Posterior cingulate gyrus (tissue), 11 donors: ENCODE measurements at places on chromosomes 11 and 22.

DNA sequence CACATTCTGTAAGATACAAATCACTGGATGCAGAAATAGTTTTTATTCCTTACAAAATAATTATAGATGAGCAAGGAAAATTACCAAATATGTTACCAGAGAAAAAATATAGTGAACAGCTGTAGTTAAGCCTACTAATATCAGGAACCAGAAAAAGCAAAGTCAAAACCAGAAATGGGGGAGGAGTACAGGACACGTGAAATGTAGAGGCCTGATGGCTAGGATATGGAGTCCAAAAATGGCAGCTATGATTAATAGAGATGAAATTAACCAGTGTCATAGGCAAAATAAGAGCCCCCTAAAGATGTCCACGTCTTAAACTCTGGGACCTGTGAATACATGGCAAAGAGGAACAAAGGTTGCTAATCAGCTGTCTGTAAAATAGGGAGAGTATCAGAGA, 34.1 kb downstream of the MRE11 start:
- DNase-seq, result no peak

DNA sequence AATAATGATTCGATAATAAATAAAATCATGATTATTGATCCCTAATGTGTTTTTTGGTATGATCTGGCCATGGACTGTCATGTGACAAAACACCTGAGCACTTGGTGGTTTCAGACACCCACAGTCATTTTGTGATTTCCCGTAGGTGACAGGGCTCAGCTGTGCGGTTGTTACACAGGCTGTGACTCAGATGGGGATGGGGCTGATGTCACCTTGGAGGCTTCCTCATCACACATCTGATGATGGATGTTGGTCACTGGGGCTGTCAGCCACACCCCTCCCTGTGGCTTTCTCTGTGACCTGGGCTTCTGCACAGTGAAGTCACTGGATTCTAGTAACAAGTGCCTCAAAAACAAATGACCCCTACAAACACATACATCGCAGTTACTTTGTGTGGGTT, 995.1 kb downstream of the BRD1 start:
- no peak for DNase-seq

GRCh38 chr22:19626666-19627065, 87.6 kb upstream of the SEPTIN5 start:
- peak; percentile 32 for DNase-seq

DNA sequence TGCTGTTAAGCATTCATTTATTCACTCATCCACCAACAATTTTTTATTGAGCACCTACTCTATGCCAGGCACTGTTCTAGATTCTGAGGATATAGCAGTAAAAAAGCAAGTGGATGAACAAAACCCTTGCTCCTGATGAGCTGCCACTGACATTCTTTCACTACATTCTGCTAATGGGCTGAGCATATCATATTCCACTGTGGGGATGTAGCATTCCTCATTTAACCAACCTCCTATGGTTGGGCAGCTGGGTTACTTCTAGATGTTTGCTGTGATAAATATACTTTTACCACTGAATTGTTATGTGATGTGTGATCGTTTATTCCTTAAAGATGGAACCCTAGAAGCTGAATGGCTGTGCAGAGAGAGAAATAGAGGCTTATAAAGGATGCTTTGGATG, 176.9 kb downstream of the MN1 start:
- no peak for DNase-seq
